ENCODE measurements at places on chromosomes 5 and 9. TPM values are rescaled to one million over a fixed set of nuclear protein-coding genes. Genes with fewer than 3 reads are reported as not detected.
A peak's percentile ranks its signal among the peaks of the same experiment; 100 is the strongest.

DNA sequence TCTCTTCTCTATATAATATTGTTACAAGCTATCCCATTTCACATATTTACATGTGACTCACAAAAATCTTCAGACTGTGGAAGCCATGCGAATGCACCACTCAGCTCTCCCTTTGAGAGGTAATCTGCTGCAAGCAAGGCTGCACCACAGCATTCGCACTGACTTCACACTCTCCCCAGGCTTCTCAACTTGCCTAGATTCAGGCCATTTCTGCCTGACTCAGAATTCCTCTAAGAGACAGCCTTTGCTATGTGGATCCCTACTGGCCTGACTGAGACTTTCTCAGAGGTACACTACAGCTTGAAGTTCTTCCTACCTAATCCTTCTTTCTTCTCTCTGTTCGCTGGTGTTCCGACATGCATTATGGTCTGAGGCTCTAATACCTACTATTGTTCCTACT, 21.1 kb upstream of the DMRTA1 start:
- no peak for DNase-seq

- no peak for DNase-seq
These were observed 154.4 kb upstream of the COL5A1 start for GRCh38 chr9:134487066-134487710.

SERF1A gene
- 15.2 TPM for polyA plus RNA-seq

SPAG8 gene
- 10.4 TPM for polyA plus RNA-seq

DNA sequence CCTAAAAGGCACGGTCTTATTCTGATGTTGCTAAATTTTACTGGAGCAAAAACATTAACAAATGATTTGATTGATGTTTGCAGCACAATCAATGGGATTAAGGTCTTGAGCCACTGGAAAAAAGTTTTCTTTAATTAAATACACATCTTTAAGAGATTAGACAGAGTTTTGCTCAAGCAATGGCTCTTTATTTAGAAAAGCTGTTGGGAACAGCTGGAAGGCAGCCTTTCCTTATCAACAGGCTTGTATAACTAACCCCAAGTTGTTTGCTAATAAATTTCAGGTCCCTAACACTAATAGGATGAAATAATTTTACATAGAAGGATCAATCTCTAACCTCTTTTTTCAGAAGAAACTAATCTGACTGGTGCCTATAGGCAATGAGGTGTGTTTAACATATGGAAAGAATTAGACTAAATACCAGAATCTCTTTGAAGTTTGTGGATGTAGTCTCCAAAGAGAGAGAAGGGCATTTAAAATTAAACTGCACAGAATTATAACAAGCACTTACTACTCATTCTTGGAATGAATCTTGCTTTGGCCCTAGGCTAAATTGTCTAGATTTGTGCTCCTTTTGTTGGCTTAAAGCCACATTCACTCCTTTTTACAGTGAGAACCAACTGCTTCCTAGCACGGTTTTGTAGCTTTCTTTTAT, 67.3 kb upstream of the TNFAIP8 start:
- peak; percentile 54 for DNase-seq

GRCh38 chr5:173758676-173759075, 129.5 kb upstream of the CPEB4 start:
- no peak for DNase-seq

DNA sequence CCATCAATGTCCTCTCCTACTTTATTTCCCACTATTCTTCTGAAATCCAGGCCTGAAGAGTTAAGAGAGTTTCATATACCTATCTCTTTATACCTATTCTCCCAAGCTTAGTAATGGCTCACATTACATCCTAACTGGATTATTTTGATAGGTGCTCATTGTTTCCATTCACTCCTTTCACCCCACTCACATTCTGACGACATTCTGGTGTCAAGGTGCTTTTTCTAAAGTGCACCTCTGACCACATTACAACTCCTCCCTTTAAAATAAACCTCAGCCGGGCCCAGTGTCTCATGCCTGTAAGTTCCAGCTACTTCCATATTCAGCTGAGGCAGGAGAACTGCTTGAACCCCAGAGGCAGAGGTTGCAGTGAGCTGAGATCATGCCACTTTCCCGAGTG, 417.1 kb downstream of the BNC2 start:
- DNase-seq = no peak

DNA sequence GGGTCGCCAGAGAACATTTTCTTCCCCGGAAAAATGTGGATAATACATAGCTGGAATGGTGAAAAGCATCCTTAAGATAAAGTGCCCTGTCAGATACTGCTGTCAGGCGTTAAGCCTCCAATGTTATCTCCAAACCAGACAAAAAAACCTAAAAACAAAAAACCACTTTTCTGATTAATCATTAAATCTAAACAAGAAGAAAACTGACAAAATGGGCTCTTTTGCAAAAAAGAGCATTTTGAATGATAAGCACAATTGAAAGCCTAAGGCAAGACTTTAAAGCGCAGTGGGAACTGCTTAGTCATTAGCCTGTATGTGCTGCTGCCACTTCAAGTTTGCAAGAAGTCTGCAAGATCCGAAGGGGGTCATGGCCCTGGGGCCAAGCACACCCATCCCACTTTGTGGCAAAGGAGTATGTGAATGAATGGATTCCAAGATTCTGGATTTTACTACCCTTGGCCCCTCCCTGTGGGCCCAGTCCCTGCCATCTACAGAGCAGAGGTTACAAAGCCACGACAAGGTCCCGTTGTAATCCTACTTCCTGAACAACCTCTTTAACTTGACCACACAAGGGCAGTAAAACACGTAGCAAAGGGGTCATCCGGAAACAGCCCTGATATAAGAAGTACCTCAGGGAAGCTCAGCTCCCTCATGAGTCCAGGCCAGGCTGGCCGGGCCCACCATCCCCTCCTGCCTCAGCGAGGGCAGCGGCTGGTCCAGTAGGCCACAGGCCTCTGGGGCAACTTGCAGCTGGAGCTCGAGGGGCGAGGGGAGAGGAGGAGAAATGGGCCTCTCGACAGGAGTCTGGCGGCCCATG, 29.7 kb downstream of the SHB start:
- DNase-seq = no peak

CCDC152 gene
- 16.1 TPM for polyA plus RNA-seq

DND1 gene
- polyA plus RNA-seq = 0.35 TPM

DNA sequence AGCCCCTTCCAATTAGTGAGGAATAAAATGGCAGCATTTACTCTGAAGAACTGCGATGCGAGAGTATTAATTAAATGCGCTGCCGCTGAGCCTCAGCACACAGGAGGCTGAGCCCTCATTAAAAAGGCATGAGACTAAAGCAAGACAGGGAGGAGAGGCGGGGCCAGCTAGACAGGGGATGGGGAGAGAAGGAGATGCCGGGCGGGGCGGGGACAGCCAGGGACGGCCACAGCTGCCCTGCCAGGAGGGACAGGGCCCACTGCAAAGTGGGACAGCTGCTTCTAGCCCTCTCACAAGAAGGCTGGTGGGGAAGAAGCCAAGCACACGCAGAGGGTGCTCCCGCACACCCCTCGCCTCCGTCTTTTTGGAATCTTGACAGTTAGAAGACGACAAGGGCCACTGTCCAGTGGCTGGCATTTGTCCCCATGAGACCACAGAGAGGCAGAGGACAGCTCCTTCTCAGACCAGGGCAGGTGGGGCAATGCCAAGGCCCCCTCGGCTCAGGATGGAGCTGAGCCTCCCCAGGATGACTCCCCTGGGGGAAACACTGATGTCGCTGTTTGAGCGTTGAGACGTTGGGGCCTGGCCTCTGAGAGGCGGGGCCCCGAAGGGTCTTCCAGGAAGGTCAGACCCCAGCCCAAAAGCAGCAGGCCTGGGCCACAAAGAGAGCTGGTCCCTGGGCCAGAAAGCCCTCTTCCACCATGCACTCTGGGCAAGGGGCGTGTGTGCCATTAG, 26.9 kb downstream of the ADAMTS2 start:
- DNase-seq = peak; percentile 28

DNA sequence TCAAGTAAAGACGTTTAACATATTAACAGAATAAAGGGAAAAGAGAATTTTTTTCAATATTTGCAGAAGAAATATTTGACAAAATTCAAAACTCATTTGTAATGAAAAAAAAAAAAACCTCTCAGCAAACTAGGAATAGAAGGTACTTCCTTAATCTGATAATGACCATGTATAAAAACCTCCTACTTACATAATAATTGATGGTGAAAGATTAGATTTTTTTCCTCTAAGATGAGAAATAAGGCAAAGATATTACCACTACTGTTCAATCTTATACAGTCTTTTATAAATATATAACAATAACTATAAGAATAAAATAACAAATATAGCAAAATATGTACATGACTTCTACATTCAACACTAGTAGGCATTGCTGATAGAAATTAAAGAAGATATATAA, 424.6 kb upstream of the KLF4 start:
- DNase-seq = no peak

MEIKIN gene
- polyA plus RNA-seq = not detected

DNA sequence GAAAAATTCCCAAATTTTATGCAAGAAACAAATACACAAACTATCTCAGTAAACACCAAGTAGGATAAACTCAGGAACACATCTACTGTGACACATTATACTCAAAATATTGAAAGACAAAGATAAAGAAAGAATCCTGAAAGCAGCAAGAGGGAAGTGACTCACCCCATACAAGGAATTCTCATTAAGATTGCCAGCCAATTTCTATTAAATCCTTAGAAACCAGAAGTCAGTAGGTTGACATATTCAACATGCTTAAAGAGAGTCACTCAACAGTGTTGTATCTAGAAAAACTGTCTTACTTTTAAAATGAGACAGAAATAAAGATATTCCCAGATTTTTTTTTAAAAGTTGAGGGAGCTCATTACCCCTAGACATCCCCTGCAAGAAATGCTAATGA, 15.5 kb downstream of the SPATA31E1 start:
- DNase-seq = no peak

DNA sequence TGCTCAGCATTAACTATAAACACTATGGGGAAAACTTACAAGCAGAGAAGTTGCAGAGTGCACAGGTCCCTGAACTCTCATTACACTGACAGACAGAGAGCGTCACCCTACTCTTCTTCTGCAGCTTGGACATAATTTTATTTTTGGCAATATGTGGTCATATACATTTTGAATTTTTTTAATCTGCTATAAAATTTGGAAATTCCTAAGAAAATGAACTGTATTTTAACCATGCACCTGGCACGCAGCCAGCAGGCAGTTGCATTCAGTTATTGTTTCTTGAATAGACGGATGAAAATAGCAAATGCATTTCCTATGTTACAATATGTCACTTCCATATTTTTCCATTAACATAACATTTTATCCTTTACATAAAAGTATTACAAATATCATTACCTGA, 100.2 kb downstream of the SLC25A46 start:
- peak; percentile 5 for DNase-seq

DNA sequence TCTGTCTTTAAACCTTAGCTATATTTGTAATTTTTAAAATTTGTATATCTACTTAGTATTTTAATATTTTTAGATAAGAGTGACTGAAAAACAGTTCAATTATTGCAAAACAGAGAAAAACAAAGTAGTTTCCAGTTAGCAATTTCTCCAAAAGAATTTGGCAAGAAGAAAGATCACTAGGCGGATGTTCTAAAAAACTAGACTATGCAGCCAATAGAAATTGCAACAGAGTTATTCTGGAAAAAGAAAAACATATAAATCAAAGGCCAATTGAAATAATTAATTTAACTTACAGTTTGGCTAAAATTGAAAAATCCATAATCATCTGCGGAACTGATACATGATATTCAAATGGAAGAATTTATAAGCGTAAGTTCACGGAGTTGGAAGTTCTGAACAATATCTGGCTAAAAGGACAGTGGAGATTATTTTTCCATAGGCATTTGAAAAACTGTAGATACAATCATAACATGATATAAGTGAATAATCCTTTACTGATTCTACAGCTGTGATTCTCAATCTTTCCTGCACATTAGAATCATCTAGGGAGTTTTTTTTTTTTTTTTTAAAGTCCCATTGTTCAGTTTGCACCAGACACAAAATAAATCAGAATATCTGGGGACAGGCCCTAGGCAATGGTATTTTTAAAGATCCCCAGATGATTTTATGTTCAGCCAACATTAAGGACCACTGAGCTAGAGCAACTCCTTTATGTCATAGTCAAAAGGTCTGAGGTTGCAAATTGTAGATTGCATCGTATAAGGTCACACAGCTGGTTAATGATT, 605.1 kb upstream of the DAB2 start:
- no peak for DNase-seq

DNA sequence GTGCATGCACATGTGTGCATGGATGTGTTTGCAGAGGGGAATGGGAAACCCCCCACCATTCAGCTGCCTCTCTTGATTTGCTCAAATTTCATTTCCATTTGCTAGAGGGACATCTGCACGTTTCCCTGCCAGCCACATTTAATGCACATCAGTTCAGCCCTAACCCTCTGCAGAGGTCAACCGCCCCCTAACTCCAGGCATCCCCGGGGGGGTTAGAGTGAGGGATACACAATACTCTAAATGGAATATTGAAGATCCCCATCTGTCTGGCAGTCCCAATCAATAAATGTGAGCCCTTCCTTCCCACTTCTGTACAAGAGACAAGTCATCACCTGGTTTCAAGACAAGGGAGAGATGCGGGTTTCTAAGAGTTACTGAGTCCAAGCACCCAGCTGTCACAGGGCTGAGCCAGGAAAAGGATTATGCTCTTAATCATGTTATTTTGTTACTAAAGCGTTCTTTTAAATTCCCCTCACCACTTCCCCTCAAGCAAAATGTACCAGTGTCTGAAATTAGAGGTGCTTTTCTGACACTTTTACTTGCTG, 134.1 kb downstream of the SEMA6A start:
- no peak for DNase-seq

SLCO6A1 gene
- polyA plus RNA-seq = not detected

CDC20B gene
- 0.62 TPM for polyA plus RNA-seq

CAMK2A gene
- polyA plus RNA-seq = 4.6 TPM

CCDC192 gene
- 1.5 TPM for polyA plus RNA-seq

FLT4 gene
- 23.6 TPM for polyA plus RNA-seq

- DNase-seq = no peak
These were observed 4.0 kb downstream of the HDAC3 start for GRCh38 chr5:141632650-141633049.

KLF4 gene
- polyA plus RNA-seq = 6.4 TPM

TXNDC8 gene
- polyA plus RNA-seq = not detected

Measured in left kidney (tissue), 8 donors.